ENCODE measurements at places on chromosomes 11 and 22. TPM values are rescaled to one million over a fixed set of nuclear protein-coding genes. Genes with fewer than 3 reads are reported as not detected.

The SLC22A8 gene
- polyA plus RNA-seq: 1.7 TPM

The CWC15 gene
- 38.2 TPM for polyA plus RNA-seq

The BBOX1 gene
- polyA plus RNA-seq: 9.3 TPM

The LINC01488 gene
- not detected for polyA plus RNA-seq

The ART5 gene
- polyA plus RNA-seq: 0.85 TPM

The RHOD gene
- polyA plus RNA-seq: 1.7 TPM

The P2RX3 gene
- 0.41 TPM for polyA plus RNA-seq

The SLC29A2 gene
- polyA plus RNA-seq: 4.8 TPM

The LRRC55 gene
- 0.97 TPM for polyA plus RNA-seq

All from brain (organoid and tissue), 16 donors.